ENCODE measurements at places on chromosomes 5 and 9. TPM values are rescaled to one million over a fixed set of nuclear protein-coding genes. Genes with fewer than 3 reads are reported as not detected.

The C9orf50 gene
- not detected for total RNA-seq

The GALNT12 gene
- total RNA-seq: 2.6 TPM

GRCh38 chr9:10354591-10354990 lies 258.2 kb downstream of the PTPRD start:
- DNase-seq: no peak

DNA sequence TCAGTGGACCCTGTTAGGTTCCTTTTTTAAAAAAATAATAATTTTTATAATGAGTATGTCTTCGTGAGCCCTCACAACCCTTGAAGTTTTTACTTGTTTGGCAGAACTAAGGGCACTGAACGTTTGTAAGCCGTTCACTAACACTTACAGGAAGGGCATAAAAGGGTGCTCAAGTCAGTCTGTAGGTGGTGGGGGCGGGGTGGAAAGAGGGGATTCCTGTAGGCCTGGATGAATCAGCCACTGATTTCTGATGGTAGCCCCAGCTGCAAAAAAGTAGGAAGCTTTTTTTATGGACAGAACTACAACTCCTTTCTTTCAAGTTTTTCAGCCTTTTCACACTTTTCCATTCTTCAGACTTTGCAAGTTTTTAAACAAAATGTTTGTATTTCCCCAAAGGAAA lies 35.8 kb downstream of the PIK3R1 start:
- peak; percentile 52 for DNase-seq

- DNase-seq: no peak
Observed at GRCh38 chr9:84835745-84836144, 166.2 kb downstream of the NTRK2 start.

DNA sequence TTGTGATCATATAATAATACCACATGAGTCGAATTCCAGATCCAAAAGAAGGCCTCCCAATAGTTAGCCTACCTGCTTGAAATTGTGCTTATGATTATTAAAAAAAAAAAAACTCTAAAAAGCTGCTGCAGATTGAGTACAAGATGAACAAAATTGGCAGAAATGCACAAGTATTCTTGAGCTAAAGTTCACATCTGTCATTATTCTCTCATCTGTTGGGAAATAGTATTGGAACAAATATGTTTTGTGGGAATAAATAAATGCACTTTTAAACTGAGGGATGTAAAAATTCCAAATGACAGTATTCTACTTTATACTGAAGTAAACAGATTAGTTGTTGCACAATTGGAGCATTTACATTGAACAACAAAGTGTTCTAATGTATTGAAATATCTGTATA lies 15.7 kb downstream of the DAB2 start:
- DNase-seq: no peak

DNA sequence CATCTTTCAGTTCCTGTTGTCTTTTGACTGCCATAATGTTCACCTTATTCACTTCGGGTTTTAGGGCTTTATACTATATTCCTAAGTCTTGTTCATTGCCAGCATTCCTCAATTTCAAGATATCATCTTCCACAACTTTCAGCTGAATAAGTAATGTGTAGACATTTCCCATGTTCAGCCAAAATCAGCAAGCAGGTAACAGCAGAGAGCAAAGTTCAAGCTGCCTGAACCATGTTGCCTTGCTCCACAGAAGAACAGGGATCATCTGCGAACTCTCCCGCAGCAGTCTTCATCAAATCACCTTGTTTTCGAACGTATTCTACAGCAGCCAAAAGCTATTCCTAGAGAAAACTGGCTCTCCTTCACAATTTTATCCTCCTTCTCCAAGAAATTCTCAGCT lies 95.3 kb upstream of the CCDC112 start:
- DNase-seq: no peak

DNA sequence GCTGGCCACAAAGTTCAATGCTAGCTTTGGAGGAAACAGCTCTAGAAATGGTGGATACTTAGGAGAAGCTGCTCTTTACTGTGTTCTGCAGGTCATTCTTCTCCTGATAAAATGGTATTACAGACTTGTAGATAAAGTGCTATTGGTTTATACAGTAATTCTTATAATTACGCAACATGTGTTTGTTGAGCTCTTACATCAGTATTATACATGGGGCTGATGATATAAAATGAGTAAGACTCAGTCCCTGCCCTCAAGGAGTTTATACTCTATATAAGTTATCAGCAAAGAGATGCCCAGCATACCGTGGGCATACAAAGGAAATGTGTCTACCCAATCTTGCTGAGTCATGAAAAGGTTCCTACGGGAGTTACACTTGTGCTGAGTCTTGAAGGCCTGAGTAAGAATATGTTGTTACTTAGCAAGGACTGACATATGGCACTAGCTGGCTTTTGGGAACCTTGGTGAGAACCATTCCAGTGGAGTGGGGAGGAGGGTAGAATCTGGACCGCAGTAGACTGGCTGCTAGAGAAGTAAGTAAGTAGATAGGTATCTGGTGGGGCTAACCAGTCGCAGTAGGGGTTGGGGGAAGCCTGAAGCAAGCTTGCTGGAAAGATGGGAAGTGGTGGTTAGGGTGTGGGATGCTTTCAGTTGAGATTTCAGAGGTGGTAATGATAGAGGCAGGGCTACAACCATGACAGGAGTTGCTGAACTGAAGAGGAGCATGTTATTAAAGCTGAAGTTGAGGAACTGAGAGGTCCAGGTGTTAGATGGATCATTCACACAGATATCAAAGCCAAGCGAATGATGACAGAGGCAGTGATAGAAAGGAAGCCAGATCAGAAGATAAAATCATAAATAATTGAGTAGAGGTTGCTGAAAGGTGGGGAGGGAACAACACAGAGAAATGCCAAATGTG lies 11.1 kb upstream of the TTC23L start:
- no peak for DNase-seq

GRCh38 chr9:95327239-95327865 lies 9.8 kb upstream of the FANCC start:
- DNase-seq: no peak

GRCh38 chr5:169548315-169548714 lies 35.3 kb upstream of the SPDL1 start:
- peak; percentile 57 for DNase-seq

GRCh38 chr9:38761999-38762398 lies 42.1 kb upstream of the FAM240B start:
- DNase-seq: no peak

The PCDHGA9 gene
- 1.5 TPM for total RNA-seq
